Type B pancreatic cell (in vitro differentiated cells): ENCODE measurements at places on chromosomes 5 and 9.

DNA sequence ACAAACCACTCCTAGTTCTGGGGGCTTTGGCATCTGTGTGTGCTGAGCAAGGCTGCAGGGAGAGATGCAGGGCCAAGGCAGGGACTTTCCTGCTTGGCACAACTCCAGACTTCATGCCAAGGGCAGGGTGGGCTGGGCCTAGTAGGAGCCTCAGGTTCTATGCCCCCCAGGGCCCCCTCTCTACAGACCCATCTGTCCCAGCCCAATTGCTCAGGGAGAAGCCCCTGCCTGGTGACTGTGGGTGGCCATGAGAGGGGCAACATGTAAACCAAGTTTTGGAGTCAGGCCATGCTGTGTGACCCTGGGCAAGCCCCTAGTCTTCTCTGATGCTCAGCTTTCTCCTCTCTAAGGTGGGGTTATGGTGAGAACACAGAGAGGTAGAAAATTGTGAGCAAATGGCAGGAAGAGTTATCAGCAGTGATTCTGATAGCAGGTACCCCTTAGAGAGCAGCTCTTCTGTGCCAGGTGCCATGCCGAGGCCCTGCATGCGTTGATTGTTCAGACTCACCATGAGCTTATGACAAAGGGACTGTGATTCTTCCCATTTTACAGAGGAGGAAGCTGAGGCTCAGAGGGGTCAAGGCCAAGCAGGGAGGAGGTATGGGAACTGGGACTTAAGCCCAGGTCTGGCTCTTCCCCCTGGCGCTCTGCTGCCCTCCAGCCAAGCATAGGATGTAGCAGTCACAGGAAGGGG is 5.2 kb downstream of the OLFML2A start:
- peaks cover 20% of the 10 kb centered on the region for H3K4me1 ChIP-seq
- peak overlapping the region; percentile 36 for H3K4me3 ChIP-seq
- H3K36me3 ChIP-seq = no peaks in the 10 kb centered on the region
- DNase-seq = peak; percentile 48
- no peak overlapping the region for H3K27ac ChIP-seq

- peaks cover 23% of the 10 kb centered on the region for H3K4me1 ChIP-seq
- DNase-seq = no peak
- peak overlapping the region; percentile 100 for H3K27ac ChIP-seq
- peaks cover 5% of the 10 kb centered on the region for H3K36me3 ChIP-seq
- peak overlapping the region; percentile 95 for H3K4me3 ChIP-seq
Observed at GRCh38 chr5:10248378-10249260, 1.1 kb downstream of the ATPSCKMT start.

- no peaks in the 10 kb centered on the region for H3K27me3 ChIP-seq
- H3K36me3 ChIP-seq = no peaks in the 10 kb centered on the region
- H3K4me3 ChIP-seq = no peak overlapping the region
- no peak for DNase-seq
Observed at GRCh38 chr5:96651047-96651446, 11.1 kb upstream of the CAST start.

DNA sequence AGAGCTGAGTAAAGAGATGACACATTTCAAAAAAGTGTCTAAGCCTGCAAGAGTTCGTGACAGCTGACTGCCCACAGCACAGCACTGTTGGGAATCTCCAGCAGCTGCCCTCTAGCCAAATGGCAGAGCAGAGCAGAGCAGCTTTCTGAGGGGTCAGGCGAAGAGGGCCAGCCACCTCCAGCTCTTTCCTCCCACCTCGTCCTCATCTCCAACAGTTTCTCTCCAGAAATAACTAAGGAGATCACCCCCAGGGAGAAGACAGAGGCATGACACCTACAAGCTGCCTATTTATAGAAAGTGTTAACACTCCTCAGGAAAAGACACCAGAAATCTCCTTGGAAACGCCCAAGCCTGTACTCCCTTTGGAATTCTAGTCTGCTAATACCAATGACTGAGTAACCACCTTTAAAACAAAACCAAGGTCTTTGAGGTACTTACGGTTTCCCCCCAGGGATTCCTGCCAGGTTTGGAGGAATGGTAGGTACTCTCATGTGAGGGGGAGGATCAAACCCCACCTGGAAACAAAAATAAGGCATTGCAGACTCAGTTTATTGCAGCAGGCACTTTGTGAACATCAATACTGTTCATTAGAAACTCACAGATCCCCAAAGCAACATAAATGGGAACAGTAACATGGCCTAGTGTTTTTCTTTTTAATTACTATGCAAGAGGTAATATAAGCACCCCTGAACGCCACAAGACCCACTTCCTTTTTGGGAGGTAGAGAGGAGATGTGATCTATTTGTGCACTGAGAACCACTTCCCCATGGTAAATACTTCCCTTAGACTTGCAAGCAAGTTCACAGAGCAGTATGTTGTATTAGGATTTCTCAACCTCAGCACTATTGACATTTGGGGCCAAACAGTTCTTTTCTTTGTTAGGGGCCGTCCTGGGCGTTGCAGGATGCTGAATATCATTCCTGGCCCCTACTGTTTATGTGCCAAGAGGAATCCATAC is 79.3 kb downstream of the TLE1 start:
- peaks cover 54% of the 10 kb centered on the region for H3K36me3 ChIP-seq
- DNase-seq = no peak
- peaks cover 26% of the 10 kb centered on the region for H3K4me1 ChIP-seq
- no peak overlapping the region for H3K27ac ChIP-seq

DNA sequence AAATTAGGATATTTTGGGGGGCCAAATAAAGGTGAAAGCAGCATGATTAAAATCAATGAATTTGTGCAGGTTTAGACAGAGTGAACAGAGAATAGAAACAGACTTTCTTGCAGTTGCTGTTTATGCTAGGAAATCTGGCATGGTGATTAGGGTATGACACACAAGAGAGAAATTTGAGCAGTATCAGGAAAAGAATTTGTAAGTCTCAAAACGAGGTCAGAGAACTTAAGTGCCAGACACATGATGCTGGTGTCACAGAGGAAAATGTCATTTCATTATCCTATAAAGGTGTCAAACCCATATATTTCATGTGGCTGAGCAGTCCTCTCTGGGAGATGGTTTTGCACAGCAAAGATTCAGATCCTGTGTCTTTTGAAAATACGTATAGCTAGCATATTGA is 15.7 kb downstream of the LVRN start:
- DNase-seq = no peak
- no peak overlapping the region for H3K27ac ChIP-seq
- H3K36me3 ChIP-seq = no peaks in the 10 kb centered on the region
- H3K4me1 ChIP-seq = no peaks in the 10 kb centered on the region
- no peak overlapping the region for H3K4me3 ChIP-seq

DNA sequence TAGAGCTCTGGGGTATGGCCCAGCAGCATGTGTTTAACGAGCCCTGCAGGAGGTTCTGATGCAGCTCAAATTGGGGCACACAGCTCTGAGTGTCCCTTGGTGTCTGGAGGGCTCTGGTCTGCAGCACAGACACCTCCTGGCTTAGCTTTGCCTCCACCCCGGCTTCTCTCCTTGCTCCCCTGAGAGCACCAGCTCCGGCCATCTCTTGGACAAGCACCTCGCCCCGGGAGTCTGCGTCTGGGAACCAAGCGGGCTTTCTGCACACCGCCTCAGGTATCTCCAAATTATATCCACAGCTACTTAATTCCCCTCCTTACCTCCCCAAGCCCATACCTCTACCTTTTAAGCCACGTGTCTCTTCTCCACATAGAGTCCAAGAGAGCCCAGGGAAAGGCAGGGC is 83.7 kb upstream of the IRX4 start:
- H3K36me3 ChIP-seq = no peaks in the 10 kb centered on the region
- peaks cover 24% of the 10 kb centered on the region for H3K27me3 ChIP-seq
- no peak overlapping the region for H3K4me3 ChIP-seq
- no peak overlapping the region for H3K27ac ChIP-seq
- H3K4me1 ChIP-seq = no peaks in the 10 kb centered on the region

- H3K27ac ChIP-seq = no peak overlapping the region
- peaks cover 26% of the 10 kb centered on the region for H3K4me1 ChIP-seq
- H3K27me3 ChIP-seq = no peaks in the 10 kb centered on the region
- no peaks in the 10 kb centered on the region for H3K36me3 ChIP-seq
- H3K4me3 ChIP-seq = peak overlapping the region; percentile 0
Observed at GRCh38 chr5:9661316-9662015, 31.3 kb upstream of the TAS2R1 start.

GRCh38 chr5:35160486-35161116 is 69.7 kb downstream of the PRLR start:
- no peak overlapping the region for H3K4me3 ChIP-seq
- H3K27ac ChIP-seq = no peak overlapping the region

GRCh38 chr9:89008055-89008743 is 16.9 kb downstream of the S1PR3 start:
- H3K4me1 ChIP-seq = peaks cover 21% of the 10 kb centered on the region
- H3K27me3 ChIP-seq = no peaks in the 10 kb centered on the region
- H3K36me3 ChIP-seq = peaks cover 7% of the 10 kb centered on the region
- peak; percentile 42 for DNase-seq

DNA sequence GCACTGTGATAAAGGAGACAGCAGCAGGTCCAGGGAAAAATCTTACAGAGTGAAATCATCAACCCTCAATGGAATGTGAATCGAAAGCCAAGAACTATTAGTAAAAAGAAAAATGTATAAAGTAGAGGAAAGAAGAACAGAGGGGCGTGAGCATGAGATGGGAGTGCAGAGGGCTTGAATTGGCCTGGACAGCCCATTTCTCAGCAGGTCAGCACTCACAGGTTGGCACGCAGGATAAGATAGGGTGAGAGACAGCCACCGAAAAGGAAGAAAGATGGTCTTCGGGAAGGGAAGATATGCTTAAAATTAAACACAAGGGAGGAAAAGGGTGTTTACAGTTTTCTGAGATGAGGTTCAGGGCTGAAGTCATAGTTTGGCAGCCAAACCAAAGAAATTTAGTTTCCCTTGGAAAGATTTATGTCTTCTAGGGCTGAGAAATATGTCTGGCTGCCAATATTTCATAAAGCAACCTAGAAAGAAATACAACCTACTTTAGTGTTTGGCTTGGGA is 524.7 kb downstream of the SPATA31D1 start:
- no peaks in the 10 kb centered on the region for H3K4me1 ChIP-seq
- no peaks in the 10 kb centered on the region for H3K36me3 ChIP-seq
- no peak overlapping the region for H3K27ac ChIP-seq
- no peak for DNase-seq
- H3K27me3 ChIP-seq = peaks cover 10% of the 10 kb centered on the region
